Thyroid gland (tissue), 4 donors: ENCODE measurements at places on chromosomes 5 and 9. TPM values are rescaled to one million over a fixed set of nuclear protein-coding genes. Genes with fewer than 3 reads are reported as not detected.

The FOXD4 gene
- total RNA-seq = 0.89 TPM

DNA sequence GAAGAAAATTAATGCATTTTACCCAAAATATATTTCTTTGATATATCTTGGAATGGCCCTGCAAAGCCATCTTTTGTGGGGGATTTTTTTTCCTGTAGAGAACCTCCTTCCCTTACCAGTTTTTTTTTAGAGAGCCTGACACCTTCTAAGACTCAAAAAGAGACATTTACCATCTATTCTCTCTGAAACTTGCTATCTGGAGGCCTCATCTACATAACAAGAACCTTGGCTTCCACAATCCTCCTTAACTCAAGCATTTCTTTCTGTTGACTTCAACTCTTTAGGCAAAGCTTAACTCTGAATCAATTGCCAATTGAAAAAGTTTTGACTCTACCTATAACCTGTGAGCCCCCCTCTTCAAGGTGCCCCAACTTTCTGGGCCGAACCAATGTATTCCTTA, 6.2 kb downstream of the SLC45A2 start:
- no peaks in the 10 kb centered on the region for H3K27me3 ChIP-seq
- H3K4me1 ChIP-seq = no peaks in the 10 kb centered on the region
- no peak overlapping the region for H3K27ac ChIP-seq
- no peak for DNase-seq

The ALDOB gene
- not detected for total RNA-seq

DNA sequence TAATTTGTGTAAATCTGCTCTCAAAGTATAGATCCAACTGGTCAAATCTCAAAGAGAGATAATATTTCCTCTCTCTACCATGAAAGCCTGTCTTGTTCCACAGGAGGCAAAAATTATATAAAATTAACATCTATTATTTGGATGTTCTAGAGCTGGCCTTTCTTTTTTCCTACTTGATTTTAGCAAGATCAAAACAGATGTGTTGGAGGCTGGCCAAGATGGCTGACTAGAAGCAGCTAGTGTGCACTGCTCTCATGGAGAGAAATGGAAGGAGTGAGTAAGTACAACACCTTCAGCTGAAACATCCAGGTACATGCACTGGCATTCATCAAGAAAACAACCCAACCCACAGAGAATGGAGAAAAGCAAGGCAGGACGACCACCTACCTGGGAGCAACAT, 298.6 kb upstream of the SLC24A2 start:
- H3K27ac ChIP-seq = no peak overlapping the region
- DNase-seq = no peak
- no peaks in the 10 kb centered on the region for H3K27me3 ChIP-seq
- H3K4me3 ChIP-seq = no peak overlapping the region
- no peaks in the 10 kb centered on the region for H3K36me3 ChIP-seq
- H3K4me1 ChIP-seq = peaks cover 7% of the 10 kb centered on the region

DNA sequence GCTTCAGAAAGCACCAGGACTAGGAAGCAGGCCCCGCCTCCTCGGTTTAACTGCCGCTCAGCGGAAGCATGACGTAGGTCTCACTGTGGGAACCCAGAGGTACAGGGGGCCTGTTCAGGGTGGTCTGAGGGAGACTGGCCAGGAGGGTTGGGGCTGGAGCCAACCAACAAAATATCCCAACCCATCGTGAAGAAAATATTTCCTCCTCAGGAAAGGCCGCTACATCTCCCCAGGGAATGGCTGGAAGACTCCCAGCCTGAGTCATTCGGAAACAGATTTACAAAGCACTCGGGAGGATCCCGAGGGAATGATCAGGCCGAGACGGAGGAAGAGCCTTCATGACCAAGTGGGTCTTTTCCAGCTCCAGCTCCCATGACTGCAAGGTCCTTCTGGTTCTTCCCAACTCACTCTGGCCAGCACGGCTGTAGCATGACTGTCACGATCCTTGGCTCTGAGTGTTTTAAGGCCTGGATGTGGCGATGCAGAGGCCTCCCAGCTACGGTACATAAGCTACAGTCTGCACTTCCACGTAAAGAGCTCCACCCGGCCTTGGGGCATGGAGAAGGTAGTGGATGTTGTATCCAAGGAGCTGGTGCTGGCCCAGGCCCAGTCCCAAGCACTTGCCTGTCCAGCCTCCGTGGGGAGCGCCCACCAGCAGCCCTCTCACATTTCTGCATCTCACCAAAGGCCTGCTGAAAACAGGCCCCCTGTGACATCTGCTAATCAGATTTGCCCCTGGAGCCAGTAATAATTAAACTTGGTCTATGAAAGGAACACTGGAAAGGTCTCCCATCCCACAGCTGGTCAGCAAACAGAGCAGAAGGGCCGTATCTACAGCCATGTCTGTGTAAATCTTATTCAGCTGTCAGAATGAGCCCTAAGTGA, 100.6 kb downstream of the LHFPL2 start:
- DNase-seq = peak; percentile 41
- no peaks in the 10 kb centered on the region for H3K27me3 ChIP-seq
- H3K4me3 ChIP-seq = no peak overlapping the region
- H3K4me1 ChIP-seq = peaks cover 23% of the 10 kb centered on the region

GRCh38 chr5:138636398-138636944, 61.3 kb upstream of the HSPA9 start:
- H3K36me3 ChIP-seq = no peaks in the 10 kb centered on the region
- peaks cover 17% of the 10 kb centered on the region for H3K4me1 ChIP-seq
- H3K27me3 ChIP-seq = no peaks in the 10 kb centered on the region
- no peak overlapping the region for H3K4me3 ChIP-seq
- H3K27ac ChIP-seq = no peak overlapping the region

The ARHGEF39 gene
- total RNA-seq = 0.42 TPM

The ZNF366 gene
- 3.4 TPM for total RNA-seq

The RASEF gene
- total RNA-seq = 62.7 TPM
